ENCODE measurements at places on chromosomes 4 and X.

DNA sequence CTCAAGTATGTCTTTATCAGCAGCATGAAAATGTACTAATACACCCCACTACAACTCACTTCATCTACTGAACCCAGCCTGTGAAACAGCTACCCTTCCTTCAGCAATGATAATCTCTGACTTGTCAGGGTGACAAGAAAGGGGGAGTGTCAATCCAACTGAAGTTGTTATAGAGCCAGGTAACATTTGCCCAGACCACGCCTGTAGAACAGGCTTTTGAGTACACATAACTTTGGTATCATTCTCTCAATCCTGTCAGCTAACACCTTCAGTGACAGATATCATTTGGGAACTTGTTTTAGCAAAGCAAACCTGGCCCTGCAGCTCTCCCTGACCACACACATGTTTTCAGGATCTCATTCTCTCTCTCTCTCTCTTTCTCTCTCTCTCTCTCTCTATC, 592.2 kb downstream of the SMARCA1 start:
- DNase-seq = no peak

GRCh38 chr4:84482564-84483563, 16.2 kb downstream of the NKX6-1 start:
- no peak for DNase-seq

DNA sequence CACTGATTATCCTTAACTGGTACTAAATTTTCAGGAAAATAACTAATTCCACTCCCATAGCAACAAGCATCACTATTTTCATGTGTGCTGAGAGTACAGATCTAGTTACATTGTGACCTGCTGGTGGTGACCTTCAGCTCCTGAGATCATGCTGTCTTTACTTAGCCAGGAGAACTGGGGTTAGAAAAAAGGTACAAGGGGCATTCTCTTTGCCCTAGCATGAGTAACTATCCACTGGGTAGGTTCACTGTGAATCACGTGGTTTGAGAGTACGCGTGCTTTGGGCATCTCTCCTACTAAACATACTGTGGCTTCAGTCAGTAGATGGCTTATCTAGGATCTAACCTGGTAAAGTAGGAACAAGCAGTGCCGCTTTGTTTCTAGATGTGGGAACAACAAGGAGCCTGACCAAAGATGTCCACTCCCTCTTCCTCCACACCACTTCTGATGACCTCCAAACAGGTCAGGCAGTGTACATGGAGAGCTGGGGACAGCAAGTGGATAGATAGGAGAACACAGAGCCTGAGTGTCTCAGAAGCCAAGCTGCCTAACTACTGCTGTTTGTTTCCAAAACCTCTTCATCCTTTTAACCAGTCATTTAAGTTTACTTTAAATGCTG, 90.2 kb downstream of the CBR4 start:
- DNase-seq = no peak

GRCh38 chrX:7586126-7586525, 256.8 kb upstream of the VCX start:
- DNase-seq = peak; percentile 15

DNA sequence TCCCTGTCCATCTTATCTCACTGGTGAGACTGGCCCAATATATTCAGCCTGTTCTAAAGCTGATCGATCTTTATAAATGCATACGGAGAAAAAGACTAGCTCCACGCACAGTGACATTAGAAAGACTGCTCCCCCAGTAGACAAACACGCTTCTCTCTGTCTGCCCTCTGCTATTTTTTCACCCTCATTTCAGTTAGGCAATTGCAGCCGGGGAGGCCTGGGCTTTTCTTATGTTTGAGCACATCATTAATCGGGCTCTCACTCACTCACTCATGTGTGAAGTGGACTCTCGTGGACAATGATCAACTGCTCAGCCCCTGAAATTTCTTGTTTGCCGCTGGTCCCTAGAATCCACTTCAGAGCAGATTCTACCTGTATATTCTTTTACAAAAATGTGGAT, 824.7 kb upstream of the TENM3 start:
- no peak for DNase-seq

GRCh38 chr4:1345903-1346780, 866 bp upstream of the UVSSA start:
- DNase-seq = peak; percentile 49

- DNase-seq = no peak
Observed at GRCh38 chr4:160233141-160233540, 1130.3 kb downstream of the RAPGEF2 start.

- DNase-seq = no peak
Observed at GRCh38 chr4:114077610-114078009, 98.2 kb upstream of the ARSJ start.

DNA sequence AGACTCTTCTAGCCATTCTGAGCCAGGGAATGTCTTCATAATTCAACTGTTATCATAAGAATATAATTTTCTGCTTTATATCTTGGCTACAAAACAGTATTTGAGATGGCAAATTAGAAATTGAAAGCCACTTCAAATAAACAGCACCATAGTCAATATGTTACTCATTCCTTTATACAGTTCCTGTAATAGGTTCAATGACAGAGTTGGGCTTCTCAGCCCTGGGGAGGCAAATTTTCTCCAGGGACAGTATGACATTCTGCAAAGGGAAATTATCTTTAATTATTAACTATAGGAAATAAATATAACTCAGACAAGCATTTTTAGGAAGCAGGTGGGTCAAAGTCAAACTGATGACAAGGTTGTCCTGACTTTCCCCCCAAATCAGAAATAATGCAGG, 71.9 kb upstream of the RPS6KA6 start:
- DNase-seq = no peak

- no peak for DNase-seq
Observed at GRCh38 chrX:73913580-73913979, 350.6 kb downstream of the CHIC1 start.

DNA sequence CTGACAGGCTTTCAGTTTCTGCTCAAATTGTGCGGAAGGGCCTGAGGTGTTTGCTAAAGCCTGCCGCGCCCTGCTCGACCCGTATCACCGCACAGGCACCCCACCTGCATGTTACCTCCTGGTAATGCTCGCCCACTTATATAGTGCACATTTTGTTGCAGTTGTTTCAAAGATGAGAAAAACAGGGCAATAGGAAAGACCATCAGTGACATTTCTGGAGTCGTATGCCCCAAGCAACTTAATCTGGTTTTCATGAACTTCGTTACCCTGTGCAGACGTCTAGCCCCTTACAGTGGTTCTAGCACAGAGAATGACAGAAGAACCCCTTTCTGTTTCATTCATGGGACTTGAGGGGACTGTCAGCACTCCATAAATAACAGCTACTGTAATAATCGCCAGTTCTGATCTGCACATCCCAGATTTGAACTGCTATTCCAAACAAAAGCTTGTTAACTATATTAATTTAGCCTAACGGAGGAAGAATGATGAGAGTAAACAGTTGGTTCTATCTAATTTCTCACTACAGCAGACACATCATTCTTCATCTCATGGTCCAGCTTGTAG, 940 bp upstream of the DCTD start:
- DNase-seq = no peak

- DNase-seq = no peak
Observed at GRCh38 chr4:154612472-154613414, at the start of gene FGG. Gene FGG (minus strand): TSS chr4:154612656. CDS start chr4:154612609, 47 bp downstream.

DNA sequence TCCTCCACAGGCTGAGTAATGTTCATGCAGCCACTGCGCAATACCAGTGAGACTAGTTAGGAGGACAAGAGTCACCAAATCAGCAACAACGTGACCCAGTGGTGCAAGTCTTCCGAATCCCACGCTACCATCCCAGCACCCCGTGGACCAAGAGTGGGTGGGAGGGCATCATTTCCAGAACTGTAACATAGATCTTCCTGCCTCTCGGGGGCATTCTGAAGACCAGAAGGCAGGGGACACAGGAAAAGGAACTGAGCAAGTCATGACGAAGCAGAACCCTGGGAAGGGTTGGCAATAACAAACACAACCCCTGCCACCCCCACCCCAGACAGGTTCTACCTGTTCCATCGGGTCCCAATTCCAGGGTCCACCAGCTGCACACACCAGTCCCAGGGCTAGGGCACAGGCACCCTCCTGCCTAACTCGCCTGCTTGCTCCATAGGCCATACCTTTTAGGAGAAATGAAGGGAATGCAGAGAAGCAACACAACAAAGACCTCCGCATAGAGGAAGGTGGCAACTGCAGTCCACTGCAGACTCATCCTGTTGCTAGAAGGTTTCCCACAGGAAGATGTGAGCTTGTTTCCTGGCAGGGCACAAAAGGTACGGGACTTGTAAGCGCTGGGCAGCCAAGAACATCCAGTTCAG, 1.4 kb downstream of the BCAP31 start:
- no peak for DNase-seq

DNA sequence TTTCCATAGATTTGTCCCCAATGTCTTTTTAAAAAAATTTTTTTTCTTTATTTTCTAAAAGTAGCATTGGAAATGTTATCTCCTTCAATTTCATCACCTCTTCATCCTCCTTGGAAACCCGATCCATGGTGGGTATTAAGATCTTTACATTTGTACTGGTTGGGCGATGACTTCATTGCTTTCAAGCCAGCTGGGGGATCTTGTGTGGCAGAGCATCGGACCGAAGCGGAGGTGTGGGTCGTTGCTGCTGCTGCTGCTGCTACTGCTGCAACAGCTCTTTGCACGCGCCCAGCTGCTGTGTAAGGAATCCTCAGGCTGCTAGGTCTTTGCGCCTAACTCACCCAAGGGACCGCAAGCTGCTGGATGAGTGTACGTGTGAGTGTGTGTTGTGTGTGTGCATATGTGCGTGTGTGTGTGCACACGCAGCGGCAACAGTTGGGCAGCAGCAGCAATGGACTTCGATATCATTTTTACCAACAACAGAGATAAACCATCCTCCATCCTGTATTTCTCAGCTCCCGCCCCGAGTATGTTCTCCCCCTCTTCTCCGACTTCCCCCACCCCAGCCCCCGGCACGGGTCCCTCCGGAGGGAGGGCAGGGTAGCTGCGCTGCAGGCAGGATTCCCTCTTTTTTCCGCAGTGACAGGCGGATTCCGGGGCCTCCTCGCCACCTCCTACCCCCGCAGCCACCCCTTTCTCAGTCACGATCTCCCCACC, 768 bp upstream of the CDKL5 start:
- no peak for DNase-seq

- no peak for DNase-seq
Observed at GRCh38 chr4:8167291-8167690, 8.7 kb upstream of the ABLIM2 start.

DNA sequence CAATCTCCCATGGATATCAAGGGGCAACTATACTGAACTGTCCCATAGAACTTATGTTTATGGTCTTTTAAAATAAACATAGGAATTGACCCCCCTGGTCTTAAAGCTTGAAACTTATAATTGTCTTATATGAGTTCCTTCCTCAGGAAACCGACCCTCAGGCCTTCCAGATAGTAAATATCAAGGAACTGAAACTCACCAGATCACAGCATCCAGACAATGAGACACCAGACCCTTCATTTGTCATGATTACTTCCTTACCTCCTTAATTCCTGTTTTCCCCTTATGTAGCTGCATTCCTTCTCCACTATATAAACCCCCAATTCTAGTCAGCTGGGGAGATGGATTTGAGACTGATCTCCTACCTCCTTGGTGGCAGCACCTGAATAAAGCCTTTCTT, 94.8 kb upstream of the GRPR start:
- no peak for DNase-seq

DNA sequence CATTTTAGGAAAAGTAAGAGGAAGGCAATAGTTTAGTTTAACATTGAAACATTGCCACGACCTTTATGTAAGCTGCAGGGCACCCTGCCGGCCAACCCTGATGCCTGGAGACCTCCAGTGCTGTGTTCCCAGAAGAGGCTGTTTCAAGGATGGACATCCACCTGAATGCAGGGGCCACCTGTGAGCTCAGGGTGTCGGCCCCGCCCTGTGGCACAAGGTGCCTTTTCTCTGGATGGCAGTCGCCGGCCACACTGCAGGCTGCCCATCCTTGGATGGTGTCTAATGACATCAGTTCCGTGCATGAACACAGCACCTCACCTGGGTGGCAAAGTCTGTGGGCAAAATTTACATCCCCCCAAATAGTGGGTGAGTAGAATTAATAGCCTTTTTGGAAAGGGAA, 180.0 kb downstream of the AFAP1 start:
- DNase-seq = no peak

- DNase-seq = no peak
Observed at GRCh38 chrX:106725931-106726330, 570 bp upstream of the RNF128 start.

- no peak for DNase-seq
Observed at GRCh38 chr4:147761218-147761883, 29.5 kb downstream of the ARHGAP10 start.

DNA sequence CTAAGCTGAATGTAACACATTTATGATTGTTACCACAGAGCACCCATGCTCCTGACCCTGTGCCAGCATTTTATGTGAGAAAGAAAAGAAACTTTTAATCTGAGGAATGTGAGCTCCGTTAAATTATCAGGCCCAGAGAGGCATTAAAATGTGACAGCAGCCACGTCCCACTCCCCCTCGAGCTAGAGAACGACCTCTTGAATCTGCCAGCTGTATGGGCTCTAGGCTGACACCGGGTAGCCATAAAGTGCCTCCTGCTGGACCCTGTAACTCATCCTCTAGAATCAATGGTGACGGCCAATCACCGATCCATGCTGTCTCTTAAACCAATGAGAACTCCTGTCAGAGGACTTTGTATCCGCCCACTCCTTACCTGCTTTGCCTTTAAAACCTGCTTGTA, 110.2 kb upstream of the ADRA2C start:
- DNase-seq = no peak

DNA sequence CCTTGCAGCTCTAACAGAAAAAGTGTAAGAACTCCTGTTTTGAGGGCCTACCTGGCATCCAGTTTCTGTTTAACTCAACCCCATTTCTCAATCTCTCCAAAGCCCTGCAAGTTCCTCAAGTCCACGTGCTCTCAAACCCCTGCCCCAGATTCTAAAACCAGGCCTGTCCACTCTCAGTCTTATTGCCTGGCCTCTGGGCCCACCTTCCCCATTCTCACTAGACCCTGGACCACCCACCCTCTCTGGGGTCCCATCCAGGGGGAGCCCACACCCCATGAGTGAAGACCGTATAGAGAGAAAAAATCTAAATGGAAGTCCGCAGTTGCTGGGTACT, 58.3 kb downstream of the TLR10 start:
- DNase-seq = no peak

DNA sequence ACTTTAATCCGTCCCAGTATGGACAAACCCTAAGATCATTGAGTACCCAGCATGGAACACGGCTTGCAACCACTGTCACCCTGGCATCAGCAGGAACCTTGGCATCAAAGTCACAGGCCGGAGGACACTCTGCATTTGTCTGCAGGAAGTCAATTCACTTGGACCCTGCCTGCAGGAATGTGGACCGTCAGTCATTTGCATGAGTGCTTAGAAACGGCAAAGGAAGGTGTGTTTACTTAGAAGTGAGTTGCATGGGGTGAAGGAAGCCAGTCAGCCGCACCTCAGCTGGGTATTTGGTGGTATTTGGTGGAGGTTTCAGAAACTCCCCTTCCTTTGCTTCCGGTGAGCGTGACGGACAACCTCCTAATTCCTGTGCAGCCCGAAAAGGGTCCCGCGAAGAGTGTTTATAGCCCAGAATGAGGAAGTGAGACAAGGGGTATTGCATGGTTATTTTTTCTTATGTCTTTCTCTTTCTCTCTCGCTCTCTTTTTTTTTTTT, 15.5 kb downstream of the P2RY8 start:
- DNase-seq = peak; percentile 42

- DNase-seq = no peak
Observed at GRCh38 chrX:16593801-16594200, 56.2 kb upstream of the S100G start.

Data from NT2/D1 (cell line).